ENCODE measurements at places on chromosomes 1 and 21.

GRCh38 chr1:200311256-200311655, 98.6 kb downstream of the ZNF281 start:
- H3K27me3 ChIP-seq: peaks cover 10% of the 10 kb centered on the region
- H3K27ac ChIP-seq: no peak overlapping the region
- H3K36me3 ChIP-seq: no peaks in the 10 kb centered on the region

- DNase-seq: no peak
- no peak overlapping the region for H3K27ac ChIP-seq
- H3K36me3 ChIP-seq: no peaks in the 10 kb centered on the region
- H3K4me1 ChIP-seq: peaks cover 6% of the 10 kb centered on the region
Observed at GRCh38 chr1:57252597-57253294, 171.1 kb downstream of the DAB1 start.

DNA sequence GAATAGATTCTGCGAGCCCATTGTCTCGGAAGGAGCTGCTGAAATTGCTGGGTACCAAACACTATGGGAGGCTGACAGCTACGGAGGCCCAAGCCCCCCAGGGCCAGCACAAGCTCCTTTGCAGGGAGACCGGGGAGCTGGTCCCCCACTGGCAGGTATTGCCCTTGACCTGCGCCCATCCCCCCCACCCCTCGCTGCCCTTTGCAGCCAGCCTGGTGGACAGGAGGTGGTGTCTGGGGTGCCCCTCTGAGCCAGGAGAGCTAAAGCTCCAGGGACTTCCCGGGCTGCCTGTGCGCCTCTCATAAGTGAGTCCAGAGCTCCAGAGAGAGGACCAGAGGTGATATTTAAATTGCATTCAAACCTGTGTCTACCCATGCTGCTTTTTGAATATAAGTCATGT, 5.4 kb downstream of the SERTAD4 start:
- H3K36me3 ChIP-seq: no peaks in the 10 kb centered on the region
- peaks cover 52% of the 10 kb centered on the region for H3K4me1 ChIP-seq
- H3K27ac ChIP-seq: no peak overlapping the region
- H3K27me3 ChIP-seq: peaks cover 71% of the 10 kb centered on the region

DNA sequence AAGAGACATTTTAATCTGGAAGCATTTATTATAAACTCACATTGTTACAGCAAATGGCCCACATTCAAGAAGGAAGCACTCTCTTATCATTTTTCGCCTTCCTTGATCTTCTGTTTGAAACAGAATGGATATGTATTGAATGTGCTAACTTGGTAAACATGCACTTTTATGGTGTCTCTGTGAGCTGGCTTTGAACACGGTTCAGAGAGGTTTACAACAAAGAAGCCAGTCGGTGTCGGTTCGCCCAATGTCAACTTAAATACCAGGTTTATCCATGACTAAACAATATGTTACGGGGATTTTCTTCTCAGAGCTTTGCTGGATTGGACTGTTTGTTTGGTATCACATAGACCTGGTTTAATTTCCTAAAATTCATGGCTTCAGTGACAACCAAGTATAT, 226.4 kb downstream of the TGFB2 start:
- H3K4me1 ChIP-seq: peaks cover 42% of the 10 kb centered on the region
- no peak overlapping the region for H3K27ac ChIP-seq
- H3K4me3 ChIP-seq: no peak overlapping the region

- H3K36me3 ChIP-seq: peaks cover 15% of the 10 kb centered on the region
- peaks cover 3% of the 10 kb centered on the region for H3K27me3 ChIP-seq
- peak overlapping the region; percentile 96 for H3K4me3 ChIP-seq
- no peak for DNase-seq
- no peak overlapping the region for H3K27ac ChIP-seq
Observed at GRCh38 chr1:68497358-68497698, 446 bp upstream of the DEPDC1 start.

- H3K27me3 ChIP-seq: peaks cover 4% of the 10 kb centered on the region
- DNase-seq: no peak
- no peaks in the 10 kb centered on the region for H3K36me3 ChIP-seq
- no peak overlapping the region for H3K27ac ChIP-seq
- peaks cover 19% of the 10 kb centered on the region for H3K4me1 ChIP-seq
- no peak overlapping the region for H3K4me3 ChIP-seq
Observed at GRCh38 chr1:57410508-57410907, 13.4 kb downstream of the DAB1 start.

DNA sequence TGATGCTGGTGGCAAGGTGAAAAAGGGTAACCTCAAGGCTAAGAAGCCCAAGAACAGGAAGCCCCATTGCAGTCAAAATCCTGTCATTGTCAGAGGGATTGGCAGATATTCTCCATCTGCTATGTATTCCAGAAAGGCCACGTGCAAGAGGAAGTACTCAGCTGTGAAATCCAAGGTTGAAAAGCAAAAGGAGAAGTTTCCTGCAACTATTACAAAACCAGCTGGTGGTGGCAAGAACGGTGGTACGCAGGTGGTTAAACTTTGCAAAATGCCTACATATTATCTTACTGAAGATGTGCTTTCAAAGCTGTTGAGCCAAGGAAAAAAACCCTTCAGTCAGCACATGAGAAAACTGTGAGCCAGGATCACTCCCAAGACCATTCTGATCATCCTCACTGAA, 13.7 kb upstream of the VPS45 start:
- no peak for DNase-seq
- peaks cover 5% of the 10 kb centered on the region for H3K27me3 ChIP-seq
- H3K36me3 ChIP-seq: no peaks in the 10 kb centered on the region
- H3K4me3 ChIP-seq: no peak overlapping the region
- no peak overlapping the region for H3K27ac ChIP-seq
- H3K4me1 ChIP-seq: no peaks in the 10 kb centered on the region

Measured in nephron progenitor cell (in vitro differentiated cells).